ENCODE measurements at places on chromosomes 5 and 9.

DNA sequence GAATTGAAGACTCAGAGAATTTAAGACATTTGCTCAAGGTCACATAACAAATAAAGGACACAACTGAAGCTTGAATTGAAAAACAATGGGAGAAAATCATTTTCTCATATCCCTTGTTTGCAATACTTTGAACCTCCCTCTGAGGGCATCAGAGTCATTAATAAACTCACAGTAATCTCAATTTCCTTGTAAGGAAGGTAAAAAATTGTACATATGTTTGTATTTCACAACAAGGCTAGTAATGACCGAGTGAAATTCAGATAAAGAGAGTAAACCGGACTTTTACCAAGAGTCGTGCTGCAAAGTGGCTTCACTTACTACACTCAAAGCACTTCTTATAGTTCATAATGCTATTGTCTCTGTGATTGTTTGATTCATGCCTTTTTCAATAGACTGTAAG is 665.0 kb downstream of the NR2F1-AS1 start:
- ATAC-seq, result no peak

GRCh38 chr5:152884006-152884405 is 478.9 kb upstream of the NMUR2 start:
- no peak for ATAC-seq

- no peak for ATAC-seq
These were observed 60.9 kb upstream of the CHD1 start for GRCh38 chr5:98989727-98990126.

GRCh38 chr9:133939171-133939785 is 52.8 kb downstream of the VAV2 start:
- ATAC-seq, result no peak

DNA sequence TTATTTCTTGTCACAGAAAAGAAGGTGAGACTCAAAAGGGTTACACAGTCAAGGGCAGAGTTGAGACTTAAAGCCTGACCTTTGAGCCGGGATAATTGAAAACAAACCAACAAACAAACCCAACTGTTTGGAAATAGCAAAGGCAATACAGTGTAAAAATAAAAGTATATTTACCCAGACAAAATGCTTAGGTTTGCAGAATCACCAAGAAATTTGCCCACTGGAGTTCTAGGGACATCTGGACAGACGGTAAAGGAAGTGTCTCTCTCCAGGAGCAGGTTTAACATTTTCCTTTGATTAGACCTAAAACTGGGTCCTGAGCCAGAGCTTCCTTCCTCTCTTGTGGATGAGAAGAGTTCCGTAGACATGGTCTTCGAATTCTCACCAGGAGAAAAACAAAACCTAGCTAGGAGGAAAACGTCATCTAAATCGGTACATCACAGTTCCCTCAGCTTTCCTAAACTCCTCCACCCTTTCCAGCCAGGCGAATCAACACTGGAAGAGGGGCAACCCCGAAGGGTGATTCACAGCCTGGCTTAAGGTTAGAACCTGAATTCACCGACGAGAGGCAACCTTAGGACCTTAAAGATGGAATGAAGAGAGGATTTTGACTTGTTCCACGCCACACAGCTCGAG is 673 bp downstream of the CDC25C start:
- no peak for ATAC-seq

GRCh38 chr5:148125641-148126040 is 42.7 kb upstream of the SPINK14 start:
- ATAC-seq, result no peak

DNA sequence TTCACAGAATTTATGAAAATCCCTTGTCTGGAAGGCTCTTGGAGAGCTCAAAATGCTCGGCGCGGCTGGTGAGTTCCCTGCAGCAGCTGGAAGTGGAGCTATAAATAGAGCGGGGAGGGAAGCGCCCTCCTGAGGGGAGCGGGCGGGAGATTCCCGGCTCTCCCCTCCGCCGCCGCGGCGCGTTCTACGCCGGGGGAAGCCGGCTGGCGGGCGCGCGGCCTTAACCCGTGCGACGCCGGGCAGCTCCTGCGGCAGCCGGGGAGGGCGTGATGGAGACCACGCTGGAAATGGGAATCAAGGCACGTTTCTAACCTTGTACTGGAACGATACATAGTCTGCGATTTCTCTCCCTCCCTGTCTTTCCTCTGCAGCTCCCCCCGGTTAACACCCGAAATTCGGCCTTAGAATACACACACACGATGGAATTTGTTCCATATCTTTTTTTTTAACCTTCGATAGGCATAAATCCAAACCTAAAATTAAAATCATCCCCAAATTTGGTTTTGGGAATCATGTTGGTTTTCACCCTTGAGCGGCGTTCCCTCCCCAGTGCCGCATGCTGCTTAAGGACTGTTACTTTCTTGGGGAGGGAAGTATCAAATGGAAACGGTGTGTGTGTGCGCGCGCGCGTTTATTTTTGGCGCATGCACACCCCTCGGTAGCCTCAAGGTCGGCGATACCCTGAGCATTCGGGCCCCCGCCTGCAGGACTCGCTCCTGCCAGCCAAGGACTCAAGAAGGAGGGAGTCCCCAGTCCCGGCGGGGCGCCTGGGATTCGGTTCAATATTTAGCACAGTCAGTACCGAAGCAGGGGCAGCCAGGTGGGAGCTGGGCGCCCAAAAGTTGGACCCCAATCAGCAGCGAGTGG is 306.3 kb upstream of the KCNN2 start:
- no peak for ATAC-seq

DNA sequence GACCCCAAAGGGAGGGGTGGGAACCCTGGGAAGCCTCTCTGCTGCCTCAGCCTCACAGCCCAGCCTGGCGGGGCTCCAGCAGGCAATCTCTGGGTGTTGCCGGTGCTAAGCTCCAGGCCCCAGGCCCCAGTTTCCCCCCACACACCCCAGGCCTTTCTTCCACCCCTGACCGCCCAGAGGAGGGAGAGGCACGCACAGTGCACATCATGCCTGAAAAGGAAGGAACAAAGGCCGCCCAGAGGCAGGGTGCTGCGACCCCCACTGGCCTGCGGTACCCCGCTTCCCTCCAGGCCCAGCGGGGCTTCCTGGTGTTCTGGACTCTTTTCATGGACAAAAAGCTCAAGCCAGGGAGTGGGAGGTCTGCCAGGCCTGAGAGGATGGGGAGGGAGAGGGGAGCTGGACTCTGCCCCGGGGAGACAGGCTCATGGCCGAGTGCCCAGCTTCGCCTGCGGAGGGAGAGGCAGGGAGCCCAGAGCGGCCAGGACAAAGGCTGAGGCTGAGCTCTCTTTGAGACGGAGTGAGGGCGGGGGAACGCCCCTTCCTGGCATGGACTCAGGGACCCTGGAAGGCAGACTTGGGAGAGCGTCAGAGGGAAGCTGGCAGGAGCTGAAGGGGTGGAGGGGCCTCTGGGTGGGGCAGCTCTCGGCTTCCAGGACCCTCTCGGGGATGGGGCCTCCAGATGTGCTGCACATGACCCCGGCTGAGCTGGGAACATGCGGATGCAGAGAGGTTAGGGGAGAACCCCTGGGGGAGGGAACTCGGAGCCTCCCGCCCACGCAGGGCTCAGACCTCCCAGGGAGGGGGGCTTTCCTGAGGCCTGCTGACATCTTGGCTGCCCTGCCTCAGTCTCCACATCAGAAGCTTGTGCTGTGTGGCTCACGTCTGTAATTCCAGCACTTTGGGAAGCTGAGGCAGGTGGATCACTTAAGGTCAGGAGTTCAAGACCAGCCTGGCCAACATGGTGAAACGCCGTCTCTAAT is 1.8 kb upstream of the ENTPD2 start:
- no peak for ATAC-seq

DNA sequence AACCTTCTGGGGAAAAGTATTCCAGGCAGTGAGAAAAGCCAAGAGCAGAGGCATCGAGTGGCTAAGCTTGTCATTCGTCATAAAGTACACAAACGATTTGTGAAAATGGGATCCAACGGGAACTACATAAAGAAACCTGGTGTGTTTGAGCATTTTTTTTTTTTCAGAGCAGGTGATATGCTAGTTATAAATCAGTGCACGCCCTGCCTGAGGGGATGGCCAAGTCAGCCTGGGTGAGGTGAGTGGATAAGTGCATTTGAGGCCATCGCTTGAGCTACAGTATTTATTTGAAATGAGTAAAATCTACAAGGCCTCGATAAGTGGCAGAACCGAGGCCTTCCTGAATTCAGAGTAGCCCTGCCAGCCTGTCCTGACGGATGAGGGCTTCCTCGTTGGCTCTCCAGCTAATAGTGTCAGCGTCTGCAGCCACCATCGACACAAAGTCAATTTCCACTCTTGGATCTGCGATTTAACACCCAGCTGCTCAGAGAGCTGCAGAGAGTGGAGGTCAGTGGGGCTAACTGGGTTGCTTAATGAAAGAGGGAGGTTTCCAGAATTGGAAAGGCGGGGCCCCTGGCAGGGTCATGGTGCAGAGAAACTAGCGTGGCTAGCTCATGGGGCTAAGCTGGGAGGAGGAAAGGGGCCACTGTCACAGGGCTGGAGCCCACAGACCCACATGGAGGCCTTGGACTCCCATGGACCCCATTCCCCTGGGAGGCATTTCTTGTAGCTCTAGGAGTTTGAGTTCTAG is 27.3 kb downstream of the PPARGC1B start:
- no peak for ATAC-seq

DNA sequence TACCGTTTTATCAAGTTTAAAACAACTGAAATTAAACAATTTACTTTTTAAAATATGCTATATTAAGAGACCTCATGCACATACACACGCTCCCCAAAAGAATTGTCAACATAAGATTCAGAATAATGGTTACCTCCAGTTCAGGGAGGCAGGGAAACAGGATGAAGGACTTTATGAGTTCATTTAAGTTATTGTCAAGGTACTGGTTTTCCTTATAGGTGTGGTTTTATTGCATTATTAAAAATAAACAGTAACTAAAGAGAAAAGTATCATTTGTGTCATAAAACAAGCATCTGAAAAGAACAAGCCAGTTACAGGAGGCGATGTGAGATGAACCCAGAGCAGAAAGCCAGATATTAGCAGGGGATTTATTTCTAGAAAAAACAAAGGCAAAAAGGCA is 2376.7 kb downstream of the MAT2B start:
- no peak for ATAC-seq

GRCh38 chr9:121499427-121500164 is at the start of gene GGTA1:
Gene GGTA1, minus strand, starts transcription at chr9:121499844. Its CDS starts 31,922 bp downstream, at chr9:121467922.
- no peak for ATAC-seq

- no peak for ATAC-seq
These were observed 48.3 kb upstream of the DNAH5 start for GRCh38 chr5:13992795-13993194.

GRCh38 chr5:79886925-79887655 is 104.0 kb downstream of the MTX3 start:
- ATAC-seq, result no peak

Data from activated CD4-positive, CD25-positive, alpha-beta regulatory T cell treated with anti-CD3 and anti-CD28 coated beads, Interleukin-2, amount 50 U/mL, for 24 hours (primary cell).